Esophagus squamous epithelium (tissue), 5 donors: ENCODE measurements at places on chromosomes 7 and 10.

GRCh38 chr7:35619863-35620262 is 75.1 kb downstream of the HERPUD2 start:
- DNase-seq: no peak

- DNase-seq: no peak
These were observed 27.1 kb downstream of the PRLHR start for GRCh38 chr10:118568327-118568848.

- no peak for DNase-seq
These were observed 188.5 kb upstream of the PLXNA4 start for GRCh38 chr7:132764762-132765161.

DNA sequence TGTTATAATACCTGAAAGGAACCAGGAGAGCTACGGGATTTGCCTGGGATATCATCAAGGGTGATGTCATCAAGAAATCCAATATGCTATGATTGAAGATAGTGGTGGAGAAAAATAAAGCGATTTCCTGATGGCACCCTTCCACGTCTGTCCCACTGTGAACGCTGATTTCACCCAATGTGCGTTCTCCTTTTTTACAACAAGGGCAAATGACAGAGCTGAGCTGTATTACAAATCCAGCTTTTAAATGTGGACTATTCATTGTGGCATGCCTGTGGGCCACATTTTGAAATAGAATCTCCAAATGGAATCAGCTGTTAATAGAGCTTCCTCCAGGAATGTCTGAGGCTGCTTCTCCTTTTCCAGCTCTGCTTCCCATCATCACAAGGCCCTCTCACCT is 23.3 kb downstream of the SLC13A4 start:
- no peak for DNase-seq

- no peak for DNase-seq
These were observed 37.3 kb upstream of the TPST1 start for GRCh38 chr7:66167773-66168387.

- DNase-seq: no peak
These were observed 771 bp downstream of the PHYHIPL start for GRCh38 chr10:59177031-59177797.

DNA sequence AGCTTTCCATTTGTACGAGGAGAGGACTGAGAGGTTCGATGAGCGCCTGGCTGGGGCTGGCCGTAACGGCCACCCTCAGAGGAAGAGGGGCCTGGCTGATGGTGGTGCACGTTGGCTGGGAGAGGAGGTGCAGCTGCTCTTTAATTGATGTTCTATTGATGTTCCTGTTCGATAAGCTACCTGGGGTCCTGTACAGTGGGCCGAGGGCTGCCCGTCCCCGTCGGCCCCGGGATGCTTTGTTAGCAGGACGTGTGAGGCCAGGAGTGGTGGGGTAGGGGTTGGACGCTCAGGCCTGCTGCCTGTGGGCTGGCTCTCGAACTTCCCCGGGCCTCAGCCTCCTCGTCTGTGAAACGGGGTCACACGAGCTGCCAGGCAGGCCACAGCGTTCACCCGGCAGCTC is 25.4 kb downstream of the FAM20C start:
- no peak for DNase-seq

- no peak for DNase-seq
These were observed 246.7 kb downstream of the GFRA1 start for GRCh38 chr10:116026315-116026714.

GRCh38 chr10:109030581-109031210 is 892.6 kb downstream of the XPNPEP1 start:
- DNase-seq: no peak

GRCh38 chr10:97408496-97408992 is 7.4 kb upstream of the RRP12 start:
- DNase-seq: no peak

DNA sequence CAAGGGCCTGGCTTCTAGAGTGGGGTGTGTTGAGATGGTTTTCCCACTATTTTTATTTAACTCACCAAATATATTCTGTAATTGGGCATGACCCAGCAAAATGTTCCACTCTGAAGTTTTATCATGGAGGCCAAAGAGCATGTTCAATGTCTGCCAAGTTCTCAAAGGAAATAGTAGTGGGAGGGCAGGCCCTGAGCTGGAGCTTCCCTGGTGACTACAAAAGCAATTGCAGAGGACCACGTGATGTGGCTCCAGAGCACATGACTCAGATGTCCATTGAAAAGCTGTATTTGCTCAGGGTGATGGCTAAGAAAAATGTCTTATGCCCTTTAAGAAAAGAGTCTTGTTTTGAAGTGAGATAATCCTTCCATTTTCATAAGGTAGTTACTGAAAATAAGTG is 1024.8 kb downstream of the LRMDA start:
- no peak for DNase-seq

DNA sequence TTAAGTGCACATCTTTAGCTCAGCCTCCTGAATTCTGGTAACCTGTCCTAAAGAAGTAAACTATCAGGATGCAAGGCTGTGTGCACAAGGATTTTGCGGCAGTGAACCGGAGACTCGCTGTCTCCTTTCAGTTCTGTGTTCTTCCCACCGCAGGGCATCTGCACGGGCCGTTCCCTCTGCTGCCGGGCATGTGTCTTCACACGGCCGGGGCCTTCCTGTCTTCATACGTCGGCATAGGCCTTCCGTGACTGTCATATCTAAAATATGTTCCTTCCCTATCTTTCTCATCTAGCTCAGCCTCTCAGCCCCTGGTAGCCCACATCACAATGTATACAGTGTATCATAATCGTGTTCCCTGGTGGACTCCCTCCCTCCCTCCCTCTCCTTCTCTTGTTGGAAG is 16.4 kb downstream of the PALD1 start:
- DNase-seq: no peak

DNA sequence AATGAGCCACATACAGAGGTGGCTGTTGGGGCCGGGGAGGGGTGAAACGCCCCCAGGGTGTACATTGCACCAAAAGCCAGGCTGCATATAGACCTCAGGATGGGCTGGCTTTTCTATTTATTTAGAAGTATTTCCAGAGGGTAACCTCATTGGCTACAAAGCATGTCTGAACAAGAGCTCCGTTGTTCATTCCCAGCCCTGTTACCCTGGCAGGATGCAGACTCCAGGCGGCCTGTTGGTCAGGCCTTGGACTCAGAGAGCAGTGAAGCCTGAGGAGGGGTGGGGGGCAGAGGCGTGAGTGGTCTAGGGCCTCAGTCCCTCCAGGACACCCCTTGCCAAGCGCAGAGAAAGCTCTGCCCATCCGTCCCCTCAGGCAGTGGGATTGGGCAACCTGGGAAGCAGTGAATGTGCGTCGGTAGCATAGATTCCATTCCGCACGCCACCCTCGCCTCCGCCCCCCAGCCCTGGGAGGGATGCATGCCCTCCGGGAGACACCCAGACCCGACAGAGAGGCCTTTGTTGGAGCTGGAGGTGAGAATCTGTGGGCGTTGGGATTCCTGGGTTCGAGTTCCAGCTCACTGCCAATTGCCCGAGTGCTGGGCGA is 41.9 kb downstream of the TCF7L2 start:
- no peak for DNase-seq

DNA sequence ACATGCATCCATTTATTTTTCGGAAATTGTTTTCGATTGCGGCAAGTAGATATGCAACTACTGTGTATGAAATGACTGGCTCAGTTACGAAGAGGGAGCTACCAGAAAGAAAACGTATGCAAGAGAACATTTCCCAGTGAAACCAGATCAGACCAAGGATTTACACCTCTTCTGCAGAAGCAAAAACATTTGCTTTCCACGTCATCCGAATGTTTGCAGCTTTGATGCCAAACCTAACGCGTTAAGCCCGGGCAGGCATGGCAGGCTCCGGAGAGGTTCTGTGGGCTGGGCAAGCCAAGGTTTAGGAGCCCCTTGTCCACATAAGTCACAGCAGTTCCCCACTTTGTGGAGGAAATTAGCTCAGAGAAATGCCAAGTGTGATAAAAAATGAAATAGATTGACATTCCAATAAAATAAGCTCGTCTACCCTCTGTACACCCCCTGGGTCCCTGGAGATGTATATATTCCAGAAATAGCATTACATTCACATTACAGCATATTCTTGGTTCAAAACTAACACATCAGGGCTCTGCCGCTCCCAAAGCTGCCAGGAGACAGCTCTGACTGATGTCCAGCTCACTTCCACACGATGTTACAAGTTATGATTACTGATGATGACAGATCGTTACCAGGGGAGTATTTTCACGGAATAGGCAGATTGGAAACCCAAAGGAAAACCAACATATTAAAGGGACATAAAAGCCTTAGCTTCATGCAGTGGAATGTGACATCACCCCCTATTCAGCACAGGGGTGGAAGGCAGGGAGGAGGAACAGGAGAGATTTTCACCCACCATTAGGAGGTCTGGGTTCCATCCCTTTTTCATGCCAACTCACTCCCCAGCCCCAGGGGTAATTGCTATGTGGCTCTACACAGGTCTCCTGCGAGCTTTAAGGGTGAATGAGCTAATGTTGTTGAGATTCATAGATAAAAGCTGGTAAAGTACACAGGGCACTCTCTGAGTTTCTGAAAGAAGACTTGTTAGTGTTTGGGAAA is 81.5 kb downstream of the LYZL1 start:
- no peak for DNase-seq

DNA sequence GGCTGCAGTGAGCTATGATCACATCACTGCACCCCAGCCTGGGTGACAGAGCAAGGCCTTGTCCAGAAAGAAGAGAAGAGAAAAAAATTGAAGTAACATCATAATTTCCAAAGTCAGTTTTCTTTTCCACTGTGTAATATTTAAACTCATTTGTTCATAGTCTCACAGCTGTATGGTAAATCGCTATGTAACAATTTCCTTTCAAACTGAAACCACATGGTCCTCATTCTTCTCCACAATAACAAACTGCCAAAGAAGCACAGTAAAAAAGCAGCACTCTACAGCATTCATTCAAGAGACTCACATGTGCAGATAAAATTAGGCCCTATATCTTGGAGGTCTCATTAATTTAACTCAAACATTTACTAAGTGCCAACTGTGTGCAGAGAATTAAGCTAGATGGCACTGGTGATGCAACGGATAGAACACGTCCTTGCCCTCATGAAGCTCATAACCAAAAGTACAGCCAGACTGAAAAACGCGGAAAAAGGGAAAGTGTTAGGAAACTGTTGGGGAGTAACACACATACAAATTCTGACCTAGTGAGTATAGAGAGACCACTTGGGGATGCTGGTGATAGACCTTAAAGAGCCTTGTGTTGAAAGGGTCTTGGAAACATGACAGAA is 174.0 kb upstream of the KCTD7 start:
- no peak for DNase-seq

DNA sequence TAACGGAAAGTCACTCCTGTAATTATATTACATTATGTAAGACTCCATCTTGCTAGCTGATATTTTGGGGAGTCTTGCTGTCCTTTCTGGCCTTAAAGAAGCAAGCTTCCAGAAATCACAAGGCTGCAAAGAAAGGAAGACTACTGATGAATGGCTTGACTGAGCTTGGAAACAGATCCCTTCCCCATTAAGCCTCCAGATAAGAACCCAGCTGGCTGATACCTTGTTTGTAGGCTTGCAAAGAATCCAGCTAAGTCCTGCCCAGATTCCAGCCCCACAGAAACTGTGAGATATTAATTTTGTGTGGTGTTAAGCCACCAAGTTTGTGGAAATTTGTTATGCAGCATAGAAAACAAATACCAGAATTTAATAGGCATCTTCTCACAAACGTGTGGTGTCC is 49.9 kb upstream of the TMEM106B start:
- DNase-seq: no peak

DNA sequence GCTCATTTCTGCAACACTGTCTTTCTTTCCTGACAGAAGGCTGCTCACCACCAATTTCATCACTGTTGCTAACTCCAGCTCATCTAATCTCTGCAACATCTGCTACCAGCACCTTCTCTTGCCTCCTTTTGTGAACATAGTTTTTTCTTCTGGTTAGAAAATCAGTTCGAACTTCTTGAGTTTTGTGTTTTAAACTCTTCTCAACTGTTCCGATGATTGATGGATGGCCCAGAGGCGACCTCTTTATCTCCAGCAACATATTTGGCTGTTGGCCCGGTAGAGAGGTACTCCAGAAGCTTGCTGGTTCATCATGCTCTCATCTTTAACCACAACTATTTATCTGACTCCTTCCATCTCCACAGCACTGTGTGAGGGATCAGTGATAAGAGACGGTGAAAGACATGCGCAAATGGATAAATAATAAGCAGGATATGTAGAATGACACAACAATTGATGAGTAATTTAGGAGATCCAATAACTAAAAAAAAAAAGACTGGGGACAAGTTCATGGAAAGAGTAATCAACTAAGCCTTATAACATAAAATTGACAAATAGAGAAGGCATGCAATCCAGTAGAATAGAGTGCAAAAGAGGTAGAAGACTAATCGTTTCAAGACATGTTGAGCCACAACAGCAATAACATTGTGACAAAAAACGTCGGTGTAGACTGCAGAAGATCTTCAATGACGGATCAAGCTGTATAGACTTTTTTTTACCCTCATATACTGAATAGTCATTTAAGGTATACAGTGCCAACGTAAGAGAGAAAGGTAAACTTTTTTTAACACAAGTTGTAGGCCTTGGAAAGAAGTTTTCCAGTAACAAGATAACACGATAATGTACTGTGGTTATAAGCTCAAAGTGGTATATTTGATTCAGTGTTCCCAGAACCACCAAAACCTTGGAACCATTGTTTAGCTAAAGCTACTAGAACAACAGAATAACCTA is 152.2 kb downstream of the CRPPA start:
- DNase-seq: no peak

DNA sequence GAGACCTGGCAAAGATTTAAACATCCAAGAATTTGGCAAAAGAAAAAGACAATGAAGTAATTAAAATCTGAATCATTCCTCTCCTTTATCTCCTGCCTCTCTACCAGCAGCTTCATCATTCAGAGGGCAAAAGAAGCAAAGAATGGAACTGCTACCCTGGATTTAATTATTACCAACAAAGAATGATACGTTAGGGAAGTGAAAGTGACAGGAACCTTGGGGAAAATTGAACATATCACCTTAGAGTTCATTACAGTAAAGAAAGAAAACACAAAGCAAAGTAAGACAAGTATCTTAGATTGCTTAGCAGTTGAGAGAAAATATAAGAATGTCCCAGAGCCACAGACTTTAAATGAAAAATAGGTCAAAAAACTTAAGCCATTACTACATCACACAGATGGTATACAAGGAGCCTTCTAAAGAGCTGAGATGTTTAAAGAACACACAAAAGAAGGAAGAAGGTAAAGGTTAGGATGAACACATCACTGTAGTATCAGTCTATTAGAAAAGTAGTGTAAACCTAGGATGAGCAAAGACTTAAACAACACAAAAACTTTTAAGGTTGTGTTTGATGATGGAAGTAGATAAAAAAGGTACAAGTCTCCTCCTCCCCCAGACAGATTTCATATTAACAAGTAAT is 17.5 kb downstream of the CTNNA3 start:
- no peak for DNase-seq

GRCh38 chr10:33087152-33087551 is 129.1 kb upstream of the ITGB1 start:
- no peak for DNase-seq
